Stimulated activated CD8-positive, alpha-beta memory T cell treated with anti-CD3 and anti-CD28 coated beads, Interleukin-7, amount 100 ng/mL, for 1 hour (primary cell): ENCODE measurements at places on chromosomes 4 and X.

- DNase-seq: no peak
Measured at GRCh38 chrX:119187298-119187697, 48.8 kb upstream of the PGRMC1 start.

DNA sequence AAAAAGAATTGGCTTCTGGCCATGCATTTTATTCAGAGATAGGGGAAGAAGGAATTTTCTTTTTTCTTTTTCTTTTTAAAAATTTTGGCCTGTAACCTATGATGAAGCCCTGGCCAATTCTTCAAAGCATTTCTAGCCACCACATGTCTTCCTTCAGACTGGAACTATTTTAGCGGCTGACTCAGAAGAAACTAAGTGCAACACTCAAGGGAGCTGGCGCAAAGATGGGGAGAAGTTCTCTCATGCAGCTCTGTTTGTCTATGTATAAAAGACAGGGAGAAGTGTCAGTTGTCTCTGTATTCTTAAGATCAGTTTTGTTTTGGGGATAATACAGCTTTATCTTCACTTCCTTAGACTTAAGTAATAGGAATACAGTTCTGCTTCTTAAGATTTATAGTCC, 46.1 kb downstream of the MBNL3 start:
- no peak for DNase-seq

DNA sequence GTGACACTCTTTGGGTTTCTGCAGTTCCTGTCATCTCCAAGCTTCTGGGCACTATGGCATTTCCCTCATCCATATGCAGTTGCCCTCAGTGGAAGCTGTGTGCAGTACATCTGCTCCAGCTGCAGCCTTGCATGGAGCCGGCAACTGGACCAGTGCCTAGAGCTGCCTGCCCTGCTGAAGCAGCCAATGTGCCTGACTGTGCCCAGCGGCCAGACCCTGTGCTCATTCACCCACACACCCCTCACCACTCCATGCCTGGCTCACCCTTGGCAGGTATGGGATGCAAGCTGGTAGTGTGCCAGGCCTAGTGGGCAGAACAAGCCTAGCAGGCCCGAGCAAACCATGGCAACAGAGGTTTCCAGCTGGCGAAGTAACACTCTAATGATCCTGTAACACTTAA, 370.8 kb downstream of the FSTL5 start:
- no peak for DNase-seq

GRCh38 chr4:77023920-77024319, 51.9 kb downstream of the CCNI start:
- no peak for DNase-seq

DNA sequence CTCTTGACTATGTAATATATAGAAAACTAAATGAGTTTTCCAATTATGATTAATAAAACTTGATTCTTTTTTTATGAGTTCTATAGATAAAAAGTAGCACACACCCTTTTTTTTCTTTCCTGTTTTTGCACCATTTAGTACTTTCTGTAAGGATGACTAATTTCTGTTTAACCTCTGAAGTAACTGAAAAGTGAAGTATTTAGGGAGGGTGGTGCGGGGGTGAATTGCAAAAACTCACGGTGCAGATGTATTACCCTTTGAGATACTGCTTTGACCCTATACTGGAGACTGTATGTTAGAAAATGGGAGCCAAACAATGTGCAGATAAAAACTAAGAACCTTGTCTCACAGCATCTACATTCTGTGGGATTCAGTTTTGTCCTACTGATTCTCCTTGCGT, 471.6 kb downstream of the DTHD1 start:
- DNase-seq: no peak

DNA sequence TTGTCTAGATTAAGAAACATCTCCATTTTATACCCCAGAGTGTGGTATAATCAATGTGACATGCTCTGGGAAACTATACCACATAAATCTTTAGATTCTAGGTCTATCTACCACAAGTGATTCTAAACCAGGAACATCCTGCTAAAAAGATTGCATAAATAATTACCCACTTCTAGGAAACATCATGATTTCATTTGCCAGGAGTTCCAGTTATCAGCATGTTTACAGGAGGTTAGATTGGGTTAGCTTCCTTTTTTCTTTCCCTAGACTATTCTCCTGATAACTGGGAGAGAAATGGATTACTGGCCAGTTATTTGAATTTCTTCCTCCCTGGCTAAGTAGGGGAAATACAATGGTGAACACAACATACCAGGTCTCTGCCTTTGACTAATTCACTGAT, 230.3 kb upstream of the BOD1L1 start:
- DNase-seq: no peak

- no peak for DNase-seq
Measured at GRCh38 chrX:65598559-65599147, 64.1 kb upstream of the LAS1L start.

DNA sequence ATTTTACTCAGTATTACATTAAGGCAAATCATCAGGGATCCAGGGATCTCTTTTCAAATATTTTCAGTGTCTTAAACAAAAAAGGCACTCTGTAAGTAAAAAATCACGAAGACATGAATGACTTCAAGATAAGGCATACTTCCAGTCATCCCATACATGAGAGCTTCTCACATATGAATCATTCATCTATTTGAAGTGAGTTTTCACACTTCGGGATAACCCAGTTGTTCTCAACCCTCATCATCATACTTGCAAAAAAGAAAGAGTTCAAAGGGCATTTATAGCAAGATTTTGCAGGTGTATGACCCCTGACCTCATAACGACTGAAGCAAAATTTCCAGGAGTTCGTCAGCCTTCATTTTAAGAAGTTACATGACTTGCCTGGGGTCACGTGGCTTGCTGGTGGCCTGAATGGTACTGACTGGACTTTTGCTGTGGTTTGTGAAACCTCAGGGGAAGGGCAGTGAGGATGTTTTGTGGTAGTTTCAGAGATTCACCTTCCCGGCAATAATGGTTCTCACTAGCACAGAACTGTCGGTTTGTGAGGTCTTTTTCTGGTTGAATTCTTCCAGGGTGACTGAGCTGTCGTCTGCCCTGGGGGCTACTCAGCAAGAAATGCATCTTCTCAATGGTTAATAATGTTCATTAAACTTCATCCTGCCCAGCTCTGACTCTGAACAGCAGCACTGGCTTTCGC, 115.8 kb upstream of the SHISA3 start:
- no peak for DNase-seq
